ENCODE measurements at places on chromosomes 5 and 9. TPM values are rescaled to one million over a fixed set of nuclear protein-coding genes. Genes with fewer than 3 reads are reported as not detected.

DNA sequence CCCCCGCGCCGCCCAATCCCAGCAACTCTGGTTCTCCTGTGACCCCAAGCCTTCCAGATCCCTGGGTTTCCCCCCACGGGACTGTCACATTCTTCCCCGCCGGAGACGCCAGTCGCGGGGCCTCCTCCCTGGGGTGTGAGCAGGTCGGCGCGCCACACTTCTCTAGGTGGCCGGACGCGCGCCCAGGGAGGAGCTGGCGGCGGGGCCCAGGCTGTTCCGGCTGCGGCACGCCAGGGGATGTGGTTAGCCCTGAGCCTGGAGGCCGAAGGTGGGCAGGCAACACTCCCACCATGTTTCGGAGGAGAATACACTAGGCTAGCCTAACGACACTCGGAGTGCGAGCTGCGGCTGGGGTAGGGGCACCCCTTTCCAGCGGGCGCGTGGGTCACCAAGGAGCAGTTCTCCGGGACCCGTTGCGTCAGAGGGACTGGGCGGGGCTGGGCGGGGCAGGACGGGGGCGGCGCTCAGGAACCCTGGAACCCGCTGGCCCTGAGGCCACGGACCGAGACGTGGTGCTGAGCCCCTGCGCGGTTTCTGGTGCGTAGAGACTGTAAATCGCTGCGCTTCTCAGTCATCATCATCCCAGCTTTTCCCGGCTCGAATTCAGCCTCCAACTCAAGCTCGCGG, at the start of gene SLC27A6:
Gene SLC27A6 (plus strand): TSS at position 478 of the 627 bp plus-strand sequence. CDS start 650 bp downstream, outside the sequence.
- H3K27ac ChIP-seq = no peak within 1 kb of the TSS
- peaks cover 19% of the 10 kb centered on the region for H3K27me3 ChIP-seq
- no peaks in the 10 kb centered on the region for H3K36me3 ChIP-seq

PTAR1 gene
- 70.6 TPM for total RNA-seq

DNA sequence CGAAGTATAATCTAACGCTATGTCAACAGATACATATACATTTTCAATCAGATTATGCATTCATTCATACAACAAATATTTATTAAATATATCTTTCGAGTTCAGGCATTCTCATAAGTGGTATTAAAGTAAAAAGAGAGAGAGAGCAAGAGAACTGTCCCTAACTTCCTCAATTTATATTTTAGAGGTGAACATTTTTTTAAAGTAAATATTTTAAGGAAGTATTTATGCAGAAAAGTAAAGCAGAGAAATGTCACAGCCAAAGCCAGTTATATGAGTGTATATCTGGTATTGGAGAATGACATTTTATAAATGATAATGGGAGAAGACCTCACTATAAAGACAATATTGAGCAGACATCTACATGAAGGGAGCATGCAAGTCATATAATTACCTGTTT, 667.3 kb upstream of the CDH9 start:
- no peak overlapping the region for H3K4me3 ChIP-seq
- H3K27me3 ChIP-seq = no peaks in the 10 kb centered on the region
- no peak for DNase-seq
- no peaks in the 10 kb centered on the region for H3K36me3 ChIP-seq
- no peak overlapping the region for H3K27ac ChIP-seq

GRCh38 chr5:53027913-53028312, 38.8 kb downstream of the ITGA2 start:
- H3K27ac ChIP-seq = no peak overlapping the region
- DNase-seq = no peak
- H3K27me3 ChIP-seq = no peaks in the 10 kb centered on the region
- no peak overlapping the region for H3K4me3 ChIP-seq

- H3K27ac ChIP-seq = no peak overlapping the region
- DNase-seq = no peak
- H3K27me3 ChIP-seq = no peaks in the 10 kb centered on the region
- H3K36me3 ChIP-seq = peaks cover 10% of the 10 kb centered on the region
Measured at GRCh38 chr5:154800582-154800981, 45.4 kb downstream of the LARP1 start.

- no peaks in the 10 kb centered on the region for H3K27me3 ChIP-seq
- H3K4me1 ChIP-seq = no peaks in the 10 kb centered on the region
- H3K27ac ChIP-seq = no peak overlapping the region
- no peak for DNase-seq
- H3K36me3 ChIP-seq = no peaks in the 10 kb centered on the region
Measured at GRCh38 chr5:91956738-91957137, 573.6 kb upstream of the ARRDC3 start.

PCDHB7 gene
- total RNA-seq = not detected

GRCh38 chr9:88925481-88925880, 65.8 kb upstream of the S1PR3 start:
- DNase-seq = no peak
- peaks cover 8% of the 10 kb centered on the region for H3K27me3 ChIP-seq
- no peak overlapping the region for H3K4me3 ChIP-seq
- no peaks in the 10 kb centered on the region for H3K36me3 ChIP-seq
- H3K27ac ChIP-seq = no peak overlapping the region

ZDHHC12 gene
- 26.9 TPM for total RNA-seq

FGF1 gene
- total RNA-seq = not detected

DNA sequence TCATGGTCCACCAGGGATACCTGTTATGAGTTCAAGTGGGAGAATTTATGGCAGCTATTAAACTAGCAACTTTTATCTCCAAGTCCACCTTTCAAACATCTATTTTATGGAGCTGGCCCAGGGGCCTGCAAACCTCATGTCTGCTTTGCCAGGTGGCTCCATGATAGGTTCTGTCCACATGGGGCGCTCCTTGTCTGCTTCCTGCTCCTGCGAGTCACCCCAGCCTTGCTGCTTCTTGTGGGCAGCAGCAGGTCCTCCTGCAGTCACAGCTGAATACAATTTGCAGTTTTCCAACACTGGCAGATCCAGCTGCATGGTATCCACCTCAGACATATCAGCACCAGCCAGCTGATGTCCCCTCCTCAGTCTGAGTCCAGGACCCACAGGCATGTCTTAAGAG, 39.6 kb upstream of the FRRS1L start:
- no peak overlapping the region for H3K4me3 ChIP-seq
- H3K4me1 ChIP-seq = peaks cover 2% of the 10 kb centered on the region
- peaks cover 31% of the 10 kb centered on the region for H3K27me3 ChIP-seq
- no peak overlapping the region for H3K27ac ChIP-seq
- no peak for DNase-seq
- no peaks in the 10 kb centered on the region for H3K36me3 ChIP-seq

GRCh38 chr5:169626779-169627178, 10.3 kb upstream of the DOCK2 start:
- H3K4me1 ChIP-seq = no peaks in the 10 kb centered on the region
- peaks cover 3% of the 10 kb centered on the region for H3K27me3 ChIP-seq
- no peak overlapping the region for H3K27ac ChIP-seq
- DNase-seq = no peak
- no peak overlapping the region for H3K4me3 ChIP-seq

TAF11L5 gene
- not detected for total RNA-seq

GRCh38 chr5:79612667-79613198, 492 bp downstream of the TENT2 start:
- peak overlapping the region; percentile 96 for H3K4me3 ChIP-seq
- H3K27me3 ChIP-seq = no peaks in the 10 kb centered on the region
- H3K4me1 ChIP-seq = peaks cover 19% of the 10 kb centered on the region
- no peak for DNase-seq

- no peaks in the 10 kb centered on the region for H3K4me1 ChIP-seq
- DNase-seq = no peak
- no peaks in the 10 kb centered on the region for H3K36me3 ChIP-seq
- no peak overlapping the region for H3K27ac ChIP-seq
- peaks cover 24% of the 10 kb centered on the region for H3K27me3 ChIP-seq
Measured at GRCh38 chr9:87020169-87020950, 73.1 kb upstream of the GAS1 start.

DBN1 gene
- total RNA-seq = 5.0 TPM

GRCh38 chr5:96546120-96546519, 113.1 kb upstream of the PCSK1 start:
- H3K4me3 ChIP-seq = no peak overlapping the region
- H3K36me3 ChIP-seq = no peaks in the 10 kb centered on the region
- no peak for DNase-seq
- peaks cover 11% of the 10 kb centered on the region for H3K4me1 ChIP-seq
- H3K27me3 ChIP-seq = no peaks in the 10 kb centered on the region

DNA sequence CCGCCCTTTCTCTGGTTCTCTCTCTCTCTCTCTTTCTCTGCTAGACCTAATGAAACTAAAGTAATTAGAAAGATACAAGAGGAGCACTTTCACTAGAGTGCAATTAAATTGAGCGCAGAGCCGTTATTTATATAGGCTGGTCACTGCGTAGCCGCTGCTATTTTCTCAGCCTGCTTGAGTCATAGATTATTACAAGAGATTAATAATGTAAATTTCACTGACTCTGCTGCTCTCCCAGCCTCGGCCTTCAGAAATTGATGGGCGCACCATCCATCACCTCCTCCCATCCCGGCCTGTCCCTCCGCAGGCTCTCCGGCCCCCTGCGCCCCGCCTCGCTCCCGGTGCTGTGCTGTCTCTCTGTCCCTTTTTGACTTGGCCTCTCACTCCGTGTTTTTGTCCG, 268.0 kb upstream of the MVB12B start:
- DNase-seq = no peak
- H3K4me1 ChIP-seq = no peaks in the 10 kb centered on the region
- no peak overlapping the region for H3K27ac ChIP-seq
- H3K4me3 ChIP-seq = no peak overlapping the region
- H3K36me3 ChIP-seq = no peaks in the 10 kb centered on the region
- peaks cover 68% of the 10 kb centered on the region for H3K27me3 ChIP-seq

DNA sequence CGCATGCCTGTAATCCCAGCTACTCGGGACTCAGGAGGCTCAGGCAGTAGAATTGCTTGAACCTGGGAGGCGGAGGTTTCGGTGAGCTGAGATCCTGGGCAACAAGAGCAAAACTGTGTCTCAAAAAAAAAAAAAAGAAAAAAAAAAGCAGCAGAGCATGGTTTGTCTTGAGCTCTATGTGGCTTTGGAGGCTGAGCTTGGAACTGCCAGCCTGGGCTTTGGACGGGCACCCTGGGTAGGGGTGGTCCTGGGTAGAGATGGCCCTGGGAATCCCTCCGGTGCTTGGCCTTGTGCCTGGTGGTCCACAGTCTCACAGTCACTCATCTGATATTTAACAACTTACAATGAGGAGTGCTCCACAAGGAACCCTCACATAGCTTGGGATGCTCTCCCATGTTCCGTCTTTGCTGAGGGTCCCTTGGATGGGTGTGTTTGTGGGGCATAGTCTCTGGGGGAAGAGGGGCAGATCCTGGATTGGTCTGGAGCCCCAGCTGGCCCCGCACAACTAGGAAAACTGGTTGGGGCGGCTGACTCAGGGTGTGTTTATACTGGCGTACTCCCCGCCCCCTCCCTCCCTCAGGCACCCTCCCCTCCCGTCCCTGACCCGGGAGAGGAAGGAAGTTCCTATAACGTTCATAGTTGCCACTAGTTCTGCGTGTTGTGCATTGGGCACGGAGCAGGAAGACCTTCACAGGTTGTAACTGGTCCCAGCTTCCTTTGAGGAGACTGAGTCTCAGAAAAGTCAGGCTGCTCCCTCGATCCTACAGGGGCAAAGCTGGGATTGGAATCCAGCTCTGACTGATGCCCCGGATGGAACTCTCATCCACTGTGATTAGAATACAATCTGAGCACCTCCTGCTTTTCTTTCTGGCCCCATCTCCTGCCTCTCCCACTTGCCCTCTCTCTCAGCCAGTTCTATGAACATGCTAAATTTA, 11.2 kb downstream of the IER5L start:
- H3K4me3 ChIP-seq = peak overlapping the region; percentile 68
- no peaks in the 10 kb centered on the region for H3K27me3 ChIP-seq

TMC1 gene
- not detected for total RNA-seq

GRCh38 chr5:149581192-149581861, at the start of gene ARHGEF37:
TSS of gene ARHGEF37 (plus strand) at chr5:149581498. CDS start at chr5:149597770, 16,272 bp downstream.
- H3K36me3 ChIP-seq = no peaks in the 10 kb centered on the region
- peak within 1 kb of the TSS; percentile 79 for H3K4me3 ChIP-seq
- peaks cover 6% of the 10 kb centered on the region for H3K4me1 ChIP-seq

DNA sequence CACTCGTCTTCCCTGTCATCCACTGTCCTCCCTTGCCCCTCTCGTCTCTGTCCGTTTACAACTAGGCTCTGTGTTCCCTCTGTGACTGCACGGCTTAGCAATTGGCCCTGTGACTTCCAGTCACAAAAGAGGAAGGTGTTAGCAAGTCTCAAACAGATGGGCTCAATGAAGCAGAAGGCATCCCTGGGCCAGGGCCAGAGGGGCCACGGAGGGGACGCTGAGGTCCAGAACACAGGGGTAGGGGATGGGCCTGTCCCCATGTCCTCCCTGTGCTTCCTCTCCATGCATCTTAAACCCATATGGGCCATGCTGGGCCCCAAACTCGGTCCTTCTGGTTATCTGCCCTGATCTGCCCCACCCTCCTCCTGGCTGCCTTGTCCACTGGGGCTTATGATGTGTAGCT, at the start of gene CD72:
Gene CD72 (minus strand): TSS at position 89 of the 403 bp plus-strand sequence. CDS start 110 bp downstream, outside the sequence.
- DNase-seq = no peak
- peaks cover 45% of the 10 kb centered on the region for H3K4me1 ChIP-seq
- H3K27me3 ChIP-seq = no peaks in the 10 kb centered on the region
- peaks cover 1% of the 10 kb centered on the region for H3K36me3 ChIP-seq

LHX2 gene
- total RNA-seq = not detected

STK32A gene
- not detected for total RNA-seq

NCS1 gene
- 0.12 TPM for total RNA-seq

DNA sequence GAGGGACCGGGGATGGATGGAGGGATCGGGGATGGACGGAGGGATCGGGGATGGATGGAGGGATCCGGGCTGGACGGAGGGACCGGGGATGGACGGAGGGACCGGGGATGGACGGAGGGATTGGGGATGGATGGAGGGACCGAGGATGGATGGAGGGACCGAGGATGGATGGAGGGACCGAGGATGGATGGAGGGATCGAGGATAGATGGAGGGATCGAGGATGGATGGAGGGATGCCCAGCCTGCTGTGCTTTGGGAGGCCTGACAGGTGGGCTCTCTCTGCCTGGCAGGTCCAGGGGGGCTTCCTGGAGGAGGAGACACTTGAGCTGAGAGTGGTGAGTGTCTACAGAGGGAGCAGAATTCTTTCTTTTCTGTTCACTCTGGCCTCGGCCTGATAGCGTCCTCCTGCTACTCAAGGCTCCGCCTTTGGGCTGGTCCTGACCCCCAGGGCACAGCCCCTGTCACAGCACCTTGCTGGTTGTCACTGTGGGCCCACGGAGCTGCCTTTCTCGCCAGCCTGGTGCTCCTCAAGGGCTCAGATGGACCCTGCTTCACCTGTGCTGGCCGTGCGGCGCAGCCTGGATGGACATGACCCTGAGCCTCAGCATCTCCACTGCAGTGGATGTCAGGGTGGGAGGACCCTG, 42.2 kb upstream of the RNF130 start:
- H3K36me3 ChIP-seq = no peaks in the 10 kb centered on the region
- H3K27me3 ChIP-seq = peaks cover 13% of the 10 kb centered on the region
- H3K27ac ChIP-seq = no peak overlapping the region

GRCh38 chr5:87210743-87211142, 56.9 kb upstream of the RASA1 start:
- peaks cover 16% of the 10 kb centered on the region for H3K4me1 ChIP-seq
- no peak for DNase-seq
- no peak overlapping the region for H3K4me3 ChIP-seq

All from T-helper 17 cell (primary cell).